ENCODE measurements at places on chromosomes 6 and 20. TPM values are rescaled to one million over a fixed set of nuclear protein-coding genes. Genes with fewer than 3 reads are reported as not detected.

The ZNF217 gene
- total RNA-seq: 60.9 TPM

The HLA-DRA gene
- 14.0 TPM for total RNA-seq

The LPIN3 gene
- 1.2 TPM for total RNA-seq

The GGT7 gene
- 14.8 TPM for total RNA-seq

The C6orf58 gene
- not detected for total RNA-seq

The SDC4 gene
- total RNA-seq: 185 TPM

The SLC22A16 gene
- total RNA-seq: not detected

The TREM1 gene
- not detected for total RNA-seq

The ENPP5 gene
- total RNA-seq: not detected

The XKR7 gene
- total RNA-seq: not detected

The BMP6 gene
- total RNA-seq: 0.50 TPM

The PARD6B gene
- 6.0 TPM for total RNA-seq

The HLA-DOB gene
- 4.2 TPM for total RNA-seq

The FRMD1 gene
- not detected for total RNA-seq

The DSP gene
- total RNA-seq: 0.02 TPM

All from activated CD4-positive, alpha-beta T cell treated with anti-CD3 and anti-CD28 coated beads, Interleukin-2, amount 10 ng/mL, durations not matched to agents 24 days and 14 days (primary cell).